ENCODE measurements at places on chromosomes 4 and X.

GRCh38 chr4:101236097-101236496 is 111.2 kb downstream of the PPP3CA start:
- DNase-seq: no peak

DNA sequence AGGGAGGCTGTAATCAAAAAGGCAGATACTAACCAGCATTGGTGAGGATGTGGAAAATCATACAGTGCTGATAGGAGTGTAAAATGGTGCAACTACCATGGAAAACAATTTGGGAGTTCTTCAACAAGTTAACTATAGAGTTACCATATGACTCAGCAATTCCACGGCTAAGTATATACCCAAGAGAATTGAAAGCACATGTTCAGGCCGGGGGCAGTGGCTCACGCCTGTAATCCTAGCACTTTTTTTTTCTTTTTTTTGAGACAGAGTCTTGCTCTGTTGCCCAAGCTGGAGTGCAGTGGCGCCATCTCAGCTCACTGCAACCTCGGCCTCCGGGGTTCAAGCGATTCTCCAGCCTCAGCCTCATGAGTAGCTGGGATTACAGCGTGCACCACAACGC is 15.0 kb upstream of the CD99L2 start:
- DNase-seq: no peak

GRCh38 chr4:139665690-139666529 is at the start of gene MGST2:
TSS of gene MGST2 (plus strand) at chr4:139665819. CDS start at chr4:139666020, 201 bp downstream.
- peak; percentile 82 for DNase-seq

DNA sequence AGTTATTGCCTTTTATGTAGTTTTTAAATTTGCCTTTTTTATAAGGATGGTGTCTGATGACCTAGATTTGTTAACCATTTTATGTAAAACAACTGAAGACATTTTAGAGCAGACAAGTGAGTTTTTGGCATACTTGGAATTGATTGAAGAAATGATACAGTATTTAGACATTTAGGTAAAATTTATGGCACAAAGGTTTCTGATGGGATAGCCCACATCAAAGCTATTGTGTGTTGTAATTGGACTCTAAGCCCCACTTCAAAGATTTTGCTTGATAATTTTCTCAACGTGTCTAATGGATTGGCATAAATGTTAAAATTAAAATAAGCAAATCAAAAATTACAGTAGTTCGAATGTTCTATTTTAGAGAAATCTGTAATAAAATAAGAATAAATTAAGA is 17.6 kb downstream of the EPGN start:
- DNase-seq: no peak

DNA sequence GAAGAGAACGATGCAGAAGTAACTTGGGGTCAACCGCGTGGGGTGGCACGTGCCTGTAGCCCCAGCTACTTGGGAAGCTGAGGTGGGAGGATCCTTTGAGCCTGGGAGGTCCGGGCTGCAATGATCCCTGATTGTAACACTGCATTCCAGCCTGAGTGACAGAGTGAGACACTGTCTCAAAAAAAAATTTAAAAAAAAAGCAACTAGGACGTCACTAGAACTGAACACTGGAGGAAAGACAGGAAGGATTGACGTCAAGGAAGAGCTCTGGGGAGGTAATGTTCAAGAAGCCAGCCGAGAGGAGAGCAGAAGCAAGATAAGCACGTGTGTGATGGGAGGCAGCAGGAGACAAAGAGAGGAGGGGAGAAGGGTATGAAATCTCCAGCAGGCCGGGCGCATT is 28.7 kb downstream of the S100G start:
- no peak for DNase-seq

DNA sequence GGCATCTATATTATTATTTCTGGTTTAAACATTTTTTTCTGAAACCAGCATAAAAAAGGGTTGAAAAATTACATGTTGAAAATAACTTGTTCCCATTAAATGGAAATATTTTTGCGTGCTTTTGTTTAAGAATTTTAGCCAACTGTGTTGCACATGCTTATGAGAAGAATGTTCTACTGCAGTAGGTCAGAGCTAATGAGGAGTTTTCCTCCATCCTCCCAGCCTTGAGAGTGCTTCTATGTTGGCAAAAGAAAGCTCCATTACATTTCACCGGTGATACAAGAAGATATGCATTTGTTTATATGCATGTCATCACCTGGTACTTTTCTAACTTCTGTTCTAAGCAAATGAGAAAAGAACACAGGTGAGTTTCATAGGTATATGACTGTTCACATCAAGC is 13.6 kb upstream of the TDO2 start:
- DNase-seq: no peak

GRCh38 chr4:20065952-20066351 is 185.8 kb upstream of the SLIT2 start:
- no peak for DNase-seq

DNA sequence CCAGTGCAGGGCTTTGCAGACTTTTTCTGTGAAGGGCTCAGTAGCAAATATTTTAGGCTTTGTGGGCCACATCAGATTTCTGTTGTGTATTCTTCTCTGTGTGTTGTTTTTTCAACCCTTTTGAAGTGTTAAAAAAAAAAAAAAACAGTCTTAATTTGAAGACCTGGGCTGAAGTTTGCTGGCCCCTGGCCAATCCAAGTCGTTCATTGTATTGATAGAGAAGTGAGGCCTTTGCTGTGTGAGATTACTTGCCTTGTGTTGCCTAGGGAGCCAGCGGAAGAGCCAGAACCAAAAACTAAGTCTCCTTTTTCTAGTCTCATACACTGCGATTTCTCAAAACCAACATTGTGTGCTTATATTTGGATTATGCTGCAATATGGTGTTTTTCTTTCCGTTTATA is 46.9 kb downstream of the MTM1 start:
- no peak for DNase-seq

- DNase-seq: no peak
Measured at GRCh38 chr4:138111462-138112000, 130.6 kb downstream of the SLC7A11 start.

- peak; percentile 19 for DNase-seq
Measured at GRCh38 chr4:27357283-27357682, 496.6 kb downstream of the STIM2 start.

- DNase-seq: no peak
Measured at GRCh38 chr4:2804973-2805501, 12.2 kb downstream of the SH3BP2 start.

GRCh38 chr4:169573889-169574288 is 38.5 kb downstream of the NEK1 start:
- no peak for DNase-seq

- peak; percentile 68 for DNase-seq
Measured at GRCh38 chr4:149161247-149161646, 654.4 kb downstream of the IQCM start.

GRCh38 chr4:170247596-170247995 is 157.8 kb upstream of the AADAT start:
- DNase-seq: no peak

- DNase-seq: no peak
Measured at GRCh38 chr4:22440999-22441398, 74.9 kb downstream of the ADGRA3 start.

DNA sequence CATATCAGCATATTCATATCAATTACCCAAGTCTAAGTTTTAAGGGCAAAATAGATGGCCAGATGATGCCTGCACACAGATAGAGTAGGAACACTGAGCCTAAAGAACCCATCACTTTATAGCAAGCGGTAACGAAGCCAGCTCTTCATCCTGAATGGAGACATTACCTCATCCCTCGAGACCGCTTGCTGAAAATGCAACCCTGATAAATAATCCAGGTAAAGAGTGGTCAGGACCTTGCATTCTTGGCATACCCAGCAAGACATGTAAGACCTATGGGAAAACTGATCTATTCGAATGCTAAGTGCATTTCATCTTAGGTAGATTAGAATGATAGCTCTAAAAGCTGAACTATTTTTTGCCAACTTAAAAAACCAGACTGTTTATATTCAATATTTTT is 25.3 kb downstream of the DCHS2 start:
- DNase-seq: no peak

GRCh38 chr4:48162162-48162561 is 28.1 kb upstream of the TXK start:
- no peak for DNase-seq

GRCh38 chr4:158652920-158653319 is 18.8 kb downstream of the C4orf46 start:
- no peak for DNase-seq

DNA sequence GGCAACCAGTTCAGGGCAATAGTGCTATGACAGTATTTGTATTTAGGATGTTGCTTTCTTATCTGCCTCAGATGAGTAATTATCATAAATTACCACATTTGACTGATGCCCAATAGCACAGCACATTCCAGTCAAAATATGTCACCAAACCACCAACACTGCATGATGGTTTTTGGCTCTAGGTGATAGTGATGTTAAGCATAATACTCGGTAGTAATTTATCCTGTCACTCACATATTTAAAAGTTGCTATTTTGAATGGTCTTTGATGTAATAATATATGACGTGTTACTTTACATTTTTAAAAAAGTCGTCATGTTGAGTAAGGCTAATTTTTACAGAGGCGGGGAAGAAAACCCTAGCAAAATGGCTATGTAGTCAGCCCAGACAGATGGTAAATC is 42.5 kb downstream of the UNC5C start:
- DNase-seq: no peak

DNA sequence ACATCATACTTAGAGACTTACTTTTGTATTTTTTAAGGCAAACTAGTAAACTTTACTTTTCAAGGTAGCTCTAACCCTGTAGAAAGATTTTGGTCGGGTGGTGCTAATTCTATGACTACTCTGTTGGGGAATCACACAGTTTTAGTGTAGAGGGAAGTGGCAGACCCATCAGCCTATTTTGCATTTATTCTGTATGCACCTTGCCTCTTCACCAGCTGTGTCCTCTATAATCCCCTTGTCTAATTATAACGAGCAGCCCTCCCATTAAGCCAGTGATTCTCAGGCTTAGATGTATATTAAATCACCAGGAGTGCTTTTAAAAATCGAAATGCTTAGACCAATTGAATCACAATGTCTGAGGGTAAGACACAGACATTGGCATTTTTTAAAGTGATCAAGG is 78.1 kb downstream of the GALNT7 start:
- no peak for DNase-seq

- no peak for DNase-seq
Measured at GRCh38 chr4:165381821-165382373, 3.1 kb downstream of the CPE start.

GRCh38 chr4:168846414-168846813 is 163.6 kb downstream of the CBR4 start:
- DNase-seq: no peak

DNA sequence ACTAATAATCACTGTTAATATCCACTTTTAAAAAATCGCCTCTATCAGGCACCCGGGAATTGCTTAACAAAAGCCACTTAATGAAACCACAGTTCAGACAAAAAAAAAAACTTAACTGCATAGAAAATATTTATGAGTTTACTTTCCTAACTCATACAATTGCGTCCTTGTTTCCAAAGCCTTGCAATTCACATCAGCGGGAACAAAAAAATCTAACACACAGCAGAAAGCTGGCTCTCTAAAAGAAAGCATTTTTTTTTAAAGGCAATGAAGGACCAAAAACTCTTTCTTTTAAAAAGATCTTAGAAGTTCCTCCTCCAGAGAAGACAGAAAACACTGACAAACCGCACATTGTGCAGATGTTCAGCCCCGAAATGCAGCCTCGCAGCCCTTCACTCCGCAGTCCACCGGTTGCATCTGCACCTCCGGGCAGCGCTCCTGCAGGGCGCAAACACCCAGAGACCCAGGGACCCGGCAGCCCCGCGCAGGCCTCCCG is 812 bp downstream of the FAT1 start:
- peak; percentile 26 for DNase-seq

DNA sequence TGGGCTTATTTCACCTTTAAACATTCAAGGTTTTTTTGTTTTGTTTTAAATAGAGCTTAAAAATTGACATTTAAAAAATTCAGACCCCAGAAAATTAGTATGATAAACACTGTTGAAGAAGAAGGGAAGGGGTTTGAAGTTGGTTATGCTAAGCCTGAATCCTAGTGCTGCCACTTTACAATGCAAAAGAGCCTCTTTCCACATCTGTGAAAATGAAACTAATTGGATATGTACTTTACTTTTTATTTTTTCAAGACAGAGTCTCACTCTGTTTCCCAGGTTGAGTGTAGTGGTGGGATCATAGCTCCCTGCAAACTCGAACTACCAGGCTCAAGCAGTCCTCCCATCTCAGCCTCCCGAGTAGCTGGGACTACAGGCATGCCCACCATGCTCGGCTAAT is 41.8 kb downstream of the FIP1L1 start:
- DNase-seq: no peak

- no peak for DNase-seq
Measured at GRCh38 chr4:94831607-94832006, 73.9 kb downstream of the BMPR1B start.

DNA sequence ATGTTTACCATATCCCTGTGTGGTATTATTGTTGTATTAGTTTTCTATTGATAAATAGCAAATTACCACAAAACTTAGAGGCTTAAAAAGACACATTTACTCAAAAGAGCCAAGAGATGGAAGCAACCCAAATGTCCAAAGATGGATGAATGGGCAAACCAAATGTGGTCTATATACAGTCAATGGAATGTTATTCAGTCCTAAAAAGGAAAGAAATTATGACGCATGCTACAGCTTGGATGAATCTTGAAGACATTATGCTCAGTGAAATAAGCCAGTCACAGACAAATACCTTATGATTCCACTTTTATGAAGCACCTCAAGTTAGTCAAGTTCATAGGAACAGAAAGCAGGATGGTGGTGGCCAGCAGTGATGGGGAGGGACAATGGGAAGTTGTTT is 144.7 kb downstream of the QDPR start:
- DNase-seq: no peak

GRCh38 chr4:172707622-172708021 is 461.0 kb upstream of the GALNT7 start:
- no peak for DNase-seq

DNA sequence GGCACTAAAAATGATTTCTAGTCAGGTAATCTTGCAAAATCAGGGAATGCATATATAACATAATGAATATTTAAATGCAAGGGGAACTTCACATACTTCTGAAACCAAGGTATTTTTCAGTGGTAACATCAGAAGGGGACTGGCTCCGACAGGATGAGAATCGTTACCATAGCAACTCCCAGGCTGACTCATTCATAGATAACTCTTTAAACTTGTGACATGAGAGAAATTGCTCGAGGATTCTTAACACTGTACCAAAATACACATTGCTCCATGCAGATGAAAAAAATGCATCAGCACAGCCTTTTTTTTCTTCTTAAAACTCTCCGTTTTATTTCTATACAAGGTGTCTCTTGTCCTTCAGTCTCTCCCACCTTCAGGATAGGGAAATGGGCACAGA is 114.3 kb downstream of the GABRB1 start:
- DNase-seq: no peak

GRCh38 chrX:123859409-123859845 is 426 bp upstream of the XIAP start:
- DNase-seq: no peak

DNA sequence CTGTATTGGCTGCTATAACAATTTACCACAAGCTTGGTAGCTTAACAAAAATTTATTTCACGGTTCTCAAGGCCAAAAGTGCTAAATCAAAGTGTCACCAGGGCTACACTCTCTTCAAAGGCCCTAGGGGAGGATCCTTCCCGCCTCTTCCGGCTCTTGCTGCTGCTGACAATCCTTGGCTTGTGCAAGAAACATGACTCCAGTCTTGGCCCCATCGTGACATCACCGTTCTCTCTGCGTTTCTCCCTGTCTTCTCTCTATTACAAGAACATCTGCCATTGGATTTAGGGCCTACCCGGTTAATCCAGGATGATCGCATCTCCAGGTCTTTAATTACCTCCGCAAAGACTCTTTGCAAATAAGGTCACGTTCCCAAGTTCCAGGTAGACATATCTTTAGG is 10.4 kb upstream of the CLCN4 start:
- DNase-seq: no peak

GRCh38 chrX:131791608-131792355 is 231.3 kb upstream of the STK26 start:
- no peak for DNase-seq

Data from GM03348 (cell line).